ENCODE measurements at places on chromosomes 5 and 9. TPM values are rescaled to one million over a fixed set of nuclear protein-coding genes. Genes with fewer than 3 reads are reported as not detected.

- H3K4me3 ChIP-seq, result peak overlapping the region; percentile 82
- peak; percentile 48 for DNase-seq
- peaks cover 24% of the 10 kb centered on the region for H3K4me1 ChIP-seq
- H3K27ac ChIP-seq, result peak overlapping the region; percentile 84
Measured at GRCh38 chr9:134326724-134327601, 708 bp downstream of the RXRA start.

GRCh38 chr9:69382135-69382534, 57.1 kb downstream of the ENTREP1 start:
- no peak overlapping the region for H3K27ac ChIP-seq
- H3K4me1 ChIP-seq, result no peaks in the 10 kb centered on the region
- DNase-seq, result no peak
- no peak overlapping the region for H3K4me3 ChIP-seq
- no peaks in the 10 kb centered on the region for H3K27me3 ChIP-seq

DNA sequence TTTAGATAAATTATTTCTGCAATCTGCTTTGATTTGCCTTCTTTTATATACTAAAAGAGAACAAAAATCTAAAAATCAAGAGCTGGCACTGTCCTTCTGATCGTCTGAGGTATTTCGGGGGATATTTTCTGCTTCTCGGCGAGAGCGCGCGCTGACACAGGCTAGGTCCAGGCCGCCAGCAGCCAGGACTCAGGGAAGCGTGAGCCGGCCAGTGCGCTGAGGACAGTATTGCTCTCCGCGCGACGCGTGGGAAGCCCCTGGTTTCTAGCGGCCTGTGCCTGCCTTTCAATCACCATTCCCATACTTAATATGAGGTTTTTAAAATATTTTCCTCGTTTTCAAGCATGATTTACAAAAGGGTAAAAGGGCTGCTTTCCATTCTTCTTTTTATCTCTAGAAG, 307.3 kb upstream of the IRX1 start:
- no peak overlapping the region for H3K4me3 ChIP-seq
- DNase-seq, result no peak
- H3K27me3 ChIP-seq, result no peaks in the 10 kb centered on the region
- H3K4me1 ChIP-seq, result no peaks in the 10 kb centered on the region
- H3K36me3 ChIP-seq, result no peaks in the 10 kb centered on the region
- H3K27ac ChIP-seq, result no peak overlapping the region

- no peaks in the 10 kb centered on the region for H3K27me3 ChIP-seq
- peaks cover 9% of the 10 kb centered on the region for H3K4me1 ChIP-seq
- no peak for DNase-seq
- no peak overlapping the region for H3K27ac ChIP-seq
Measured at GRCh38 chr5:80959138-80959537, 1.0 kb upstream of the RASGRF2 start.

GRCh38 chr9:73095425-73095824, 56.2 kb upstream of the ANXA1 start:
- H3K27me3 ChIP-seq, result no peaks in the 10 kb centered on the region
- DNase-seq, result no peak
- no peaks in the 10 kb centered on the region for H3K36me3 ChIP-seq

DNA sequence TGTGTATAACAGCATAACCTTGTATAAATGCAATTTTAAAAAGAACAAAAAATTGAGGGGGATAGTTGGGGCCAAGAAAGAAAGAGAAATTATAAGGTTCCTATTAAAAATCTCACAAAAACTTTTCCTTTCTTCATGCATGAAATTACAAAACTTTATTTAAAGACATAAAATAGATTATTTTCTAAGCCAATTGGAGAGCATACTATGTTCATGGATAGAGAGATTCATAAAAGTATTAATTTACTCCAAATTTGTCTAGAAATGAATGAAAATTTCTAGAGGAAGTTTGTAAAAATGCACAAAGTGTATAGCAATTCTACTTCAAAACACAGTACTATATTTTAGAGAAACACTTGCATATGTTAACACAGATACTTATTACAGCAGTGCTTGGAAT, 200.4 kb downstream of the PCSK1 start:
- H3K27me3 ChIP-seq, result no peaks in the 10 kb centered on the region
- H3K27ac ChIP-seq, result no peak overlapping the region
- H3K4me1 ChIP-seq, result peaks cover 11% of the 10 kb centered on the region

Gene PALM2AKAP2
- total RNA-seq, result 9.9 TPM

Gene FBP2
- total RNA-seq, result not detected

Gene PCDHGB1
- total RNA-seq, result 3.1 TPM

Gene LHX2
- total RNA-seq, result not detected

Measured in fibroblast of lung (primary cell).